ENCODE measurements at places on chromosomes 1 and 21.
A peak's percentile ranks its signal among the peaks of the same experiment; 100 is the strongest.

DNA sequence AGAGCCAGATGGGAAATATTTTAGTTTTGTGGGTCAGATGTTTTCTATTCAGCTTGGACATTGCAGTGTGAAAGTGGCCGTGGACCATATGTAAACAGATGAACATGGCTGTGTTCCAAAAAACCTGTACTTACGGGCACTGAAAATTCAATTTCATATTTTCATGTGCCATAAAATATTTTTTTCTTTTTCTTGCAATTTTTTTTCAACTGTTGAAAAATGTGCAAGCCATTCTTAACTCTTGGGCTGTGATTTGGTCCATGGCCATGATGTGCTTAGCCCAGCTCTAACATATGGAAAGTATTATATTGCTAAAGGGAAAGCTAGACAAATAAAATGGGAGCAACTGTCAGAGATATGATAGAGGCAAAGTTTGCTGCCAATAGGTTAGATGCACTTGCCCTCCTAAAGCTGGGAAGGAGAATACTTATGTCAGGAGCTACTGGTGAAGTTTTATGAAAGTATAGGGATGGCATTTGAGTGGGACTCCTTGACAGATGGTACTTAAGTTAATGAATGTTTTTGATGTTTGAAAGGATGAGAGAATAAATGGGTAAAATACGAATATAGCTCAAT, 240.3 kb downstream of the RYR2 start:
- no peak for DNase-seq

GRCh38 chr1:202801175-202801574, 7.0 kb downstream of the KDM5B start:
- DNase-seq, result no peak

DNA sequence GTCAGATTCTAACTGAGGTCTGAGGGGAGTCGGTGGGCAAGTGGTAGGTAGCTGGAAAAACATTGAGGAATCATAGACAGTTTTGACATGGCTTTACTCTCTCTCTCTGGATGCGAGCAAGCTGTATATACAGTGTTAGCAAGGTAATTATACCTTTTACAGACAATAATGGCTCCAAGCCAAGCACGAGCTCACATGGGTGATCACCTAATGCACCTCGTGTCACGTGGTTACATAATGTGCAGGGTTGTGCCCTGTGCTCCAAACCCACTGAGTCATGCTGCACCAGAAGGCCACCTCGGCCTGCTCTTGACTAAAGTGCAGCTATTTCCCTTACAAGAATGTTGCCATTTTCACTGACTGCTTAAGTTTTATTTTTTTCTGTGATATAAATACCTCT, 7.6 kb upstream of the CLCA2 start:
- DNase-seq, result no peak

GRCh38 chr1:116375148-116375886, 2.3 kb downstream of the ATP1A1 start:
- DNase-seq, result no peak

- no peak for DNase-seq
Observed at GRCh38 chr1:199878823-199879222, 148.7 kb upstream of the NR5A2 start.

GRCh38 chr1:44707959-44708831, 22.8 kb downstream of the RNU5D-1 start:
- DNase-seq, result no peak

DNA sequence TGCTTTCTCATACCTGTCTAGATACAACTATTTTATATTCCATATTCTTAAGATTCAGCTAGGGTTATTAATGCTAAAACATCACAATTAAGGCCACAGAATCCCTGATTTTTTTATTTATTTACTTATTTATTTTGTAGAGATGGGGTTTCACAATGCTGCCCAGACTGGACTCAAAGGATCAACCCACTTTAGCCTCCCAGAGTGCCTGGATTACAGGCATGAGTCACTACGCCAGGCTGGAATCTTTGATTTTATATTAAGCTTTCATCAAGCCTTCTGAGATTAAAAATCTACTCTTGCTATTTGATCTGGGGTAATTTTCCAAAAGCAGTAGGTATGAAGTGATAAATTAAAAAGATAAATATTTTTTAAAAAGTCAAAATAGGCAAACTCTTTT, 38.9 kb downstream of the MCOLN2 start:
- no peak for DNase-seq

DNA sequence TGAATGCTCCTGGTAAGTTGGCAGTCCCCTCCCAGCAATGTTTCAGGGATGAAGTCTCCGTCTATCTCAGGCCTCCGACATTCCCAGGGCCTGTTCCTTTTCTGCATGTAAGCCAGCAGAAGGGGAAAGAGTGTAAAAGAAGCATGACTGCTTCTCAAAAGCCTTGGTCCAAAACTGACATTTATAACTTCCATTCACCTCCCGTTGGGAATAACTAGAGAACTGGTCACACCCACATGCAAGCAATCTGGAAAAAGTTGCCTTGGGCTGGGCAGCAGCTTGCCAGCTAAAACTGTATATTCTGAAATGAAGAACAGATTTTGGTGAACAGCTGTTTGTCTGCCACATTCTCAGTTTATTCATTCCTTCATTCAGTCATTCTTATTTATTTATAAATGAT, 24.2 kb upstream of the NPL start:
- no peak for DNase-seq

GRCh38 chr1:48776393-48777218, at the start of gene BEND5:
TSS of gene BEND5 (minus strand) at chr1:48776891. CDS start at chr1:48776831, 60 bp downstream.
- DNase-seq, result peak; percentile 33

- DNase-seq, result no peak
Observed at GRCh38 chr1:193079187-193079586, 19.8 kb downstream of the RO60 start.

DNA sequence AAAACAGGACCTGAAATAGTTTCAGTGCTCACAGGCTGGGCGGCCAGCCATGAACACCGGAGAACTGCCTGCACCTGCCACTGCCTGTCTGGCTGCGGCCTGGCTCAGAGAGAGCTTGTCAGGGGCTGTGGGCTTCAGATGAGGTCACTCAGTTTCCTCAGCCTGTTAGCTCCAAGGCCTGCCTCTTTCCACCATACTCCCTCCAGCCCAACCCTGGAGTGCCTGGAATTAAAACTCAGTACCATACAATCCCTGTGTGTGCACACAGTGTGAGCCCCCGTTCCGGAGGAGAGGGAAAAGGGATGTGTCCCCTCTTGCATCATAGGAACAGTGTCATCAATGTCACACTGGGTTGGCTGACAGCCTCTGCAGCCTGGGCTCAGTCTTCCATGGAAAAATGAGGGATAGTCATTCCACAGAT, 16.2 kb downstream of the CACNA1S start:
- no peak for DNase-seq
